Mesothelial cell of epicardium (in vitro differentiated cells): ENCODE measurements at places on chromosomes 16 and 17. TPM values are rescaled to one million over a fixed set of nuclear protein-coding genes. Genes with fewer than 3 reads are reported as not detected.

The NPIPB9 gene
- 3.6 to 5.2 TPM (median 4.3 TPM) in 3 replicates for total RNA-seq

The SNAI3 gene
- 0.29 to 0.69 TPM (median 0.43 TPM) in 3 replicates for total RNA-seq

The ICAM2 gene
- total RNA-seq, result 0.22 TPM in 1 of 3 replicates, not detected in the others

The ACSM5 gene
- not detected in 3 replicates for total RNA-seq

The TMEM238L gene
- total RNA-seq, result not detected in 3 replicates

The LGALS9C gene
- total RNA-seq, result not detected in 3 replicates

The ABCA10 gene
- total RNA-seq, result 0.45 to 0.74 TPM (median 0.55 TPM) in 3 replicates

The UTS2R gene
- 6.1 to 7.6 TPM (median 6.5 TPM) in 3 replicates for total RNA-seq

The ITGAD gene
- not detected in 3 replicates for total RNA-seq

The SLC13A2 gene
- total RNA-seq, result not detected in 3 replicates

The SLFN13 gene
- total RNA-seq, result 23.1 to 24.7 TPM (median 23.7 TPM) in 3 replicates

The C16orf89 gene
- 0.20 to 0.87 TPM (median 0.55 TPM) in 3 replicates for total RNA-seq

GRCh38 chr17:588519-588918, 126.1 kb downstream of the VPS53 start:
- no peaks in the 10 kb centered on the region for H3K27me3 ChIP-seq
- no peak for DNase-seq
- peaks cover 21% of the 10 kb centered on the region for H3K4me1 ChIP-seq
- H3K4me3 ChIP-seq, result no peak overlapping the region
- H3K27ac ChIP-seq, result peak overlapping the region; percentile 56
- H3K36me3 ChIP-seq, result peaks cover 33% of the 10 kb centered on the region

DNA sequence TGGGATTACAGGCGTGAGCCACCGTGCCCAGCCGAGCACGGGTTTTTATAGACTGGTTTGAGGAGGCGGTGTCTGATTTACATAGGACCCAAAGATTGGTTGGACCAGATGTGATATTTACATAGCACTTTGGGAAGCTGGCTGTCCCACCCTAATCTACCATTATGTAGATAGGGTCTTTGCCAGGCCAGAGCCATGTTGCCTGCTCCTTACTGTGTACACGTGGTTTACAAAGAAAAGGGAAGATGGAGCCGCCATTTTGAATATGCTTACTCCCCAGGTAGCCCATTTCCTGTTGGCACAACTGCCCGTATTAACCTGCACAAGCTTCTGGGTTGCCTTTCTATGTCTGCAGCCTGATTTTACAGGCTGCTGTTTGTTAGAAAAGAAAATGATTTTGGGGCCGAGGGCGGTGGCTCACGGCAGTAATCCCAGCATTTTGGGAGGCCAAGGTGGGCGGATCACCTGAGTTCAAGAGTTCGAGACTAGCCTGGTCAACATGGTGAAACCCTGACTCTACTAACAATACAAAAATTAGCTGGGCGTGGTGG, 89.9 kb upstream of the EEF2KMT start:
- H3K36me3 ChIP-seq, result no peaks in the 10 kb centered on the region
- H3K27me3 ChIP-seq, result no peaks in the 10 kb centered on the region
- no peak overlapping the region for H3K4me3 ChIP-seq
- no peak for DNase-seq
- no peak overlapping the region for H3K27ac ChIP-seq

DNA sequence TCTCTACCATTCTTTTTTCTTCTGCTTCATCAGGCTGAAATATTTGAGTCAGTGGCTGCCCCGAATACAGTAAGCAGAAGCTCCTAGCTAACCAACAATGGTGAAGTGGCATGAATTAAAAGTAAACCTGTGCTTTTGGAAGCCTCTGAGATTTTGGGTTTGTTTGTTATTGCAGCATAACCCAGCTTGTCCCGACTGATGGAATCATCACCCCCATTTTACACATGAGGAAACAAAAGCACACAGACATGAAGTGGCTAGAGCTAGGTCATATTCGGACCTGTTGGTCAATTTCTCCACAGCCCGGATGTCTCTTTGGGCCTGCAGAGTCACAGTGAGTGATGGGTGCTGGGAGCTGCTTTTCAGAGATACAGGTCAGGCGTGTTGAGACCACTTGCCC, 39.4 kb downstream of the IRX5 start:
- H3K4me1 ChIP-seq, result no peaks in the 10 kb centered on the region
- H3K4me3 ChIP-seq, result no peak overlapping the region
- H3K27me3 ChIP-seq, result peaks cover 61% of the 10 kb centered on the region
- H3K27ac ChIP-seq, result no peak overlapping the region
- no peak for DNase-seq

GRCh38 chr17:82283208-82283749, 9.8 kb upstream of the CSNK1D start:
- no peaks in the 10 kb centered on the region for H3K27me3 ChIP-seq
- no peak overlapping the region for H3K27ac ChIP-seq
- H3K36me3 ChIP-seq, result no peaks in the 10 kb centered on the region
- no peak overlapping the region for H3K4me3 ChIP-seq
- peak; percentile 55 for DNase-seq

- H3K36me3 ChIP-seq, result no peaks in the 10 kb centered on the region
- no peak overlapping the region for H3K4me3 ChIP-seq
- peaks cover 6% of the 10 kb centered on the region for H3K27me3 ChIP-seq
Measured at GRCh38 chr16:73230651-73231050, 182.7 kb upstream of the ZFHX3 start.

GRCh38 chr17:41965694-41966462, 717 bp upstream of the CNP start:
- peak overlapping the region; percentile 82 for H3K4me3 ChIP-seq
- H3K4me1 ChIP-seq, result peaks cover 19% of the 10 kb centered on the region
- H3K27me3 ChIP-seq, result no peaks in the 10 kb centered on the region
- DNase-seq, result no peak
- H3K27ac ChIP-seq, result peak overlapping the region; percentile 94
- peaks cover 6% of the 10 kb centered on the region for H3K36me3 ChIP-seq

GRCh38 chr17:36550491-36551417, 6.0 kb downstream of the GGNBP2 start:
- DNase-seq, result no peak
- no peaks in the 10 kb centered on the region for H3K27me3 ChIP-seq

- no peak overlapping the region for H3K4me3 ChIP-seq
- no peaks in the 10 kb centered on the region for H3K36me3 ChIP-seq
- DNase-seq, result peak; percentile 18
Measured at GRCh38 chr16:22814711-22815105, 746 bp downstream of the HS3ST2 start.

- no peak overlapping the region for H3K27ac ChIP-seq
- H3K4me3 ChIP-seq, result no peak overlapping the region
- no peaks in the 10 kb centered on the region for H3K27me3 ChIP-seq
- H3K36me3 ChIP-seq, result peaks cover 12% of the 10 kb centered on the region
- H3K4me1 ChIP-seq, result peaks cover 25% of the 10 kb centered on the region
Measured at GRCh38 chr17:57612202-57613071, 132.7 kb downstream of the CCDC182 start.

DNA sequence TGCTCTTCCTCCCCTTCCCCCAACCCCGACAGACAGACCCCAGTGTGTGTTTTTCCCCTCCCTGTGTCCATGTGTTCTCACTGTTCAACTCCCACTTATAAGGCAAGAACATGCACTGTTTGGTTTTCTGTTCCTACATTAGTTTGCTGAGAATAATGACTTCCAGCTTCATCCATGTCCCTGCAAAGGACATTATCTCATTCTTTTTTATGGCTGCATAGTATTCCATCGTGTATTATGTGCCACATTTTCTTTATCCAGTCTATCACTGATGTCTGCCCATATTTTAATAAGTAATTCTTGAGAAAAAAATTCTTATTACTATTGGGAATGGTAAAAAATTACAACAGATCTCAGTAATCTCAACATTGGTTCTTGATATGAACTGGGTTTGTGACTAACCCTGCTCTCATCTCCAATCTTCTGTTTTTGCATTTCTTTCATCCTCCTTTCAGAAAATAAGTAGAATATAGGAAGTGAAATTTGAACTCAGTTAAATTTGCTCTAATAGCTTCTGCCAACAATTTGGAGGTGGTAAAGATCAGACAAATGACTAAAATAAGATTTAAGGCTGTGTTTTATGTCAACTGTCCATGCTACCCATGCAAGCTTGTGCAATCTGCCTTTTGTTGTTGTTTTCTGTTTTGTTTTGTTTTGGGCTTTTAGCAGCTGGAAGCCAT, 11.1 kb downstream of the MARF1 start:
- peaks cover 41% of the 10 kb centered on the region for H3K36me3 ChIP-seq
- H3K27me3 ChIP-seq, result no peaks in the 10 kb centered on the region
- H3K4me1 ChIP-seq, result no peaks in the 10 kb centered on the region
- H3K27ac ChIP-seq, result no peak overlapping the region

GRCh38 chr16:3035972-3036725, 595 bp downstream of the BICDL2 start:
- no peaks in the 10 kb centered on the region for H3K36me3 ChIP-seq
- no peak for DNase-seq
- H3K27ac ChIP-seq, result no peak overlapping the region
- H3K4me1 ChIP-seq, result peaks cover 6% of the 10 kb centered on the region

- no peaks in the 10 kb centered on the region for H3K27me3 ChIP-seq
- DNase-seq, result no peak
- H3K36me3 ChIP-seq, result no peaks in the 10 kb centered on the region
- H3K27ac ChIP-seq, result no peak overlapping the region
Measured at GRCh38 chr17:53137869-53138268, 684.9 kb upstream of the KIF2B start.

- H3K27ac ChIP-seq, result peak overlapping the region; percentile 79
- peaks cover 21% of the 10 kb centered on the region for H3K36me3 ChIP-seq
- H3K27me3 ChIP-seq, result no peaks in the 10 kb centered on the region
- DNase-seq, result peak; percentile 75
Measured at GRCh38 chr16:85652431-85653221, 36.1 kb downstream of the GINS2 start.

DNA sequence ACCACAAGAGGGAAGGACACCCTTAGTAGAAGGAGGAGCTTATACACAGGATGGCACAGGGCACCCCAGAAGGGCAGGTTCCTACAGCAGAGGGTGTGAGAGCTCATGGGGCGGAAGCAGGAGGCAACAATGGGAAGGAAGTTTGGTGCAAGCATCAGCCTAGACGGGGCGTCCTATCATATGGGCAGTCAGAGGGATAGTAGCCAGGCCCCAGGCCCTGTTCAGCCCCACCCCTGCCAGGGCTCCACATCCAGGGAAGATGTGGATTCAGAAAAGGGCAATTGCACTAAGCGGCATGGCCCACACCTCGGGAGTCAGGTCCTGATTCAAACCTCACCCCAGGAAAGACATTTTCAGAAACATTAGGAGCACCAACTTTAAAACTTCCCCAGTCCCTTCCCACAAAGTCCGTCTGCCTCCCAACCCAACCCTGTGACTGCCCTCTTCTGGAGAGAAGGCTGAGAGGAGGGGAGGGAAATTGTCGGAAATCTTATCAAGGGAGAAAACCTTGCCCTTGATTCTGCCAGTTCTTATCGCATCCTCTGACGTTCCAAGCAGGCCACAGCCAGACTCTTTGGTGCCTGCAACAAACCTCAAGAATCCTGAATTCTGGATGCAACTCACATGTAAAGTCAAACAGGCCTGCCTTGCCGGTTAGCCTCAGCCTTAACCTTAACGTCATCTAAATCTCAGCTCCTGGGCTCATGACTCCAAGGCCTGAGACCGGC, 198.8 kb upstream of the CDH5 start:
- H3K27me3 ChIP-seq, result peaks cover 26% of the 10 kb centered on the region
- H3K36me3 ChIP-seq, result no peaks in the 10 kb centered on the region
- peak overlapping the region; percentile 56 for H3K27ac ChIP-seq
- DNase-seq, result no peak
- H3K4me1 ChIP-seq, result peaks cover 20% of the 10 kb centered on the region

- H3K4me3 ChIP-seq, result no peak overlapping the region
- H3K36me3 ChIP-seq, result peaks cover 11% of the 10 kb centered on the region
- no peak for DNase-seq
- H3K27me3 ChIP-seq, result no peaks in the 10 kb centered on the region
Measured at GRCh38 chr16:89313583-89313982, 96.1 kb downstream of the ZNF778 start.

GRCh38 chr16:89363621-89364393, 126.6 kb downstream of the ANKRD11 start:
- peak overlapping the region; percentile 86 for H3K27ac ChIP-seq
- H3K4me1 ChIP-seq, result peaks cover 59% of the 10 kb centered on the region
- H3K36me3 ChIP-seq, result no peaks in the 10 kb centered on the region
- no peak for DNase-seq
- H3K27me3 ChIP-seq, result no peaks in the 10 kb centered on the region
- H3K4me3 ChIP-seq, result no peak overlapping the region

GRCh38 chr16:537415-538335, 10.2 kb downstream of the CAPN15 start:
- no peak overlapping the region for H3K4me3 ChIP-seq
- H3K36me3 ChIP-seq, result peaks cover 7% of the 10 kb centered on the region
- no peak for DNase-seq
- H3K27ac ChIP-seq, result no peak overlapping the region

- H3K27ac ChIP-seq, result no peak overlapping the region
- no peak overlapping the region for H3K4me3 ChIP-seq
- H3K27me3 ChIP-seq, result no peaks in the 10 kb centered on the region
- no peak for DNase-seq
- H3K4me1 ChIP-seq, result no peaks in the 10 kb centered on the region
Measured at GRCh38 chr17:28916302-28916934, 13.5 kb upstream of the DHRS13 start.

DNA sequence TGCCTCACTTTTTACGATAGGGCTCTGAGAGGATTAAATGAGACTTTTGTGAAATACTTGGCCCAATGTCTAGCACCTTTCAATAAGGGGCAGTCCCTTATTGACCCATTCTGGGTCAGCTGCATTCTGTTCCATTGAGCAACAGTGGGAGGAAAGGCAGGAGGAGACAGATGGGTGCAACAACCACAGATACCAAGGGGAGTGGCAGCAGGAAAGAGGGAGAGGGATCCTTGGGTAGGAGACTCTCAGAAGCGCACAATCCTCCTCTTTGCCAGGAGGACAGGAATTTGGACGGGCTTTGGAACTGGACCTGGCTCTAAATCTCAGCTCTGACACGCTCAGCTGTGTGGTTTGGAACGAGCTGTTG, 3.5 kb downstream of the PIPOX start:
- DNase-seq, result no peak
- H3K27ac ChIP-seq, result no peak overlapping the region
- peaks cover 27% of the 10 kb centered on the region for H3K27me3 ChIP-seq
- no peak overlapping the region for H3K4me3 ChIP-seq
- no peaks in the 10 kb centered on the region for H3K36me3 ChIP-seq
- peaks cover 38% of the 10 kb centered on the region for H3K4me1 ChIP-seq

DNA sequence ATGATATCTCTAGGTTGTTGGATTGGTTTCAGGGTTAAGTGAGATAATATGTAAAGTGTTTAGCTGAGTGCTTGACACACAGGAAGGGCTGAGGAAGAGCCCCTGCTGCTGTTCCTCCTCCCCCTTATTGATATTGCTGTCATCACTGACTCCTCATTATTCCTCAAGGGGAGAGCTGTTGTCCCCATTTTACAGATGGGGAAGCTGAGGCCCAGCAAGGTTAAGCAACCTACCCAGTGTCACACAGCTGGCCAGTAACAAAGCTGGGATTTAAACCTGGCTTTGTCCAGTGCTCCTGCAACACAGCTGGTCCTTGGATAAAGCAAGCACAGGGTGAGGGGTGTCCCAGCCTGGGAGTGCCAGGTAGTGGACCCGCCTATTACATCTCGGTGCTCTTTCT, 9.8 kb downstream of the WSCD1 start:
- no peaks in the 10 kb centered on the region for H3K4me1 ChIP-seq
- H3K27me3 ChIP-seq, result peaks cover 19% of the 10 kb centered on the region
- no peak for DNase-seq
- no peak overlapping the region for H3K27ac ChIP-seq
- H3K36me3 ChIP-seq, result no peaks in the 10 kb centered on the region
